ENCODE measurements at places on chromosomes 7 and 10.

DNA sequence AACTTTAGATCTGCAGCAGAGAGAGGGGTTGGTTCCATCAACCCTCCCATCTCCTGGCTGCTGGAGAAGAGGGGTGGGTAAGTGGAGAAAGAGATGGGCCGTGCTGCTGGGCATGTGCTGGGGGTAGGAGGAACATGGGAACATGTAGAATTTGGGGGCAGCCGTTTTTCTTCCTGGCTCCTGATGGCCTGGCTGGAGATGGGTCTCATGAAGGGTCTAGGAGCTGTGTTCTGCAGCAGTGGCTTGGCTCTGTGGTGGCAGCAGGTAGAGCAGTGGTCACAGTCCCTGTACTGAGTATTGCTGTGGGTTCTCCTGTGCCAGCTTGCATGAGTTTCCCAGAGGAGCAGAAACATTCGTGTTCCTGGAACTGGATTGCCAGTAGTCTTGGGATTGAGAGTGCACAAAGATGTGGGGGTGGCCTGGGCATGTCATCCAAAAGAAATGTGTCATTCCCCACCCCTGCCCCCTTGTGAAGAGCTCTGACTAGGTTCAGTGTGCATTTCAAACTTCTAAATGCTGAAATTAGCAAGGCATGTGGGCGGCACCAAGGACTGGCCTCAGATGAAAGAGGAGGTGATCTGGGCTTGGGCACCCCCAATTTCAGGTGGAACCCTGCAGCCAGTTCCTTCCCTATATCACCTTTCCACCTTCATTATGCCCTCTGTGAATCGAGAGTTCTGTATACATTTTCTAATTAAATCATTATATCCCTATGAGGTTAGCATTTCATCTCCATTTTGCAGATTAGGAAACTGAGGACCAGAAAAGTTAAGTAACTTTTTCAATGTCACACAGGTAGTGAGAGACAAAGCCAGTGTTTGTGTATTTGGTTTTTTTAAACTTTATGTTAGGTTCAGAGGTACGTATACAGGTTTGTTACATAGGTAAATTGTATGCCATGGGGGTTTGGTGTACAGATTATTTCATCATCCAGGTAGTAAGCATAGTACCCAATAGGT lies 2.1 kb downstream of the CHST3 start:
- DNase-seq, result no peak

DNA sequence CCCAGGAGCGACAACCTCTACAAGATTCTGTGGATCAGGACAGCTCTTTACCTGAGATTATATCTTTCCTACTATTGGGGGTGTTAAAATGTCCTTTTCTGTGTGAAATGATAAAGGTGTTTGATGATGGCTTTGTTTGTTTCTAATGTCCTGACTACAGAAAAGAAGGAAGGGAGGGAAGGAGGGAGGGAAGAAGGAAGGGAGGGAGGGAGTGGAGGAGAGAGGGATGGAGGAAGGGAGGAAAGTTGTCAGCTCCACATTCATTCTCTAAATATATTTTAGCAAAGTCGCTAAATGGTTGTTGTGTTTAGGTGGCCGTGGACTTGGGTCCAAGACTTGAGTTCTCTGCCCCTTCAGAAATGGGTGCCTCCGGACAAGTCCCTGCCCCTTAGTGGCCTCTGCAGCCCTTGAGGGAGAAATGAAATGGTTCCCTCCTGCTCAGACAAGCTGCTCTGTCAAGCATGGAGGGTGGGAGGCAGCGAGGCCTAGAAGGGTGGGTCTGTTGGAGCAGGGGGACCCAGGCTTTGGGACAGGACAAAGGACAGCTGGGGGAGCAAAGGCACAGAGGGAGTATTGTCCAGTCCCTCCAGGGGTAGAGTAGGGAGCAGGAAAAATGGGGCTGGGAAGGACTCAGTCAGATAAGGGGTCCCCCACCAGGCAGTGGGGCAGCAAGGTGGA lies 4.4 kb downstream of the RGS10 start:
- no peak for DNase-seq

- no peak for DNase-seq
These were observed 5.0 kb upstream of the TASOR2 start for GRCh38 chr10:5679606-5680005.

GRCh38 chr7:15967551-15967950 lies 281.1 kb upstream of the MEOX2 start:
- no peak for DNase-seq

DNA sequence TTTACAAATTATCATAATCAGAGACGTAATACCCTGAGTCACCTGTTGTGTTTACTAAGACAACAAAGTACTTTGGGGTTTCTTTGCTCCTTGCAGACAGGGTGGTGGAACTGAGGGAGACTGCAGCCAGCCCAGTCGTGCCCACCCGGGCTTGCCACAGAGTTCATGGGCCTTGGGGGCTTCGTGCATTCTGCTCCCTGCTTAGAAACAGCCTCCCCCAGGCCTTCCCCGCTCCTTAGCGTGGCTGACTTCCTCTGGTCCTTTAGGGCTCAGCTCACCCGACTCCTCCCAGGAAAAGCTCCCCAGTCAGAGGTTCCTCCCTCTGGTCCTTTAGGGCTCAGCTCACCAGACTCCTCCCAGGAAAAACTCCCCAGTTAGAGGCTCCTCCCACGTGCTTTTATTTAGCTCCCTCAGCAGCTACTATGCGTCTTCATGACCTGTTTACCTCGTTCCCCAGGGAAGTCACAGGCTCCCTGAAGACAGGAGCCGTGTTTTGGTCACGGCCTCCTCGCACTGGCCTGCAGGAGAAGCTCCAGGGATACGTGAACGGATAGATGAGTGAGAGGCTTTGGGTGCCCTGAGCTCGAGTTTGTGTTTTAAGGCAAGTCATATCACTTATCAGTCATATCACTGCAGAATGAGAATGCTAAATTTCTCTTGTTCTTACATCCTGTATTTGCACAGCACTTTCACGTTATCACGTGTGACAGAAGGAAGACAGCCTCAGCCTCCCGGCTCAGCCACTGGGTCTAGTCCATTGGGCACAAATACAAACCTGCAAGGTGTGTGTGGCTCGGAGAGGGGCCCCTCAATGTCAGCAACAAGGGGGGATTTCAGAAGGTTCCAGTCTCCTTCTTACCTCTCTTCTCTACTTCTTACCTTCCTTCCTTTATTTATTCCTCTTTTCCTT lies 52.7 kb upstream of the VIPR2 start:
- DNase-seq, result no peak

DNA sequence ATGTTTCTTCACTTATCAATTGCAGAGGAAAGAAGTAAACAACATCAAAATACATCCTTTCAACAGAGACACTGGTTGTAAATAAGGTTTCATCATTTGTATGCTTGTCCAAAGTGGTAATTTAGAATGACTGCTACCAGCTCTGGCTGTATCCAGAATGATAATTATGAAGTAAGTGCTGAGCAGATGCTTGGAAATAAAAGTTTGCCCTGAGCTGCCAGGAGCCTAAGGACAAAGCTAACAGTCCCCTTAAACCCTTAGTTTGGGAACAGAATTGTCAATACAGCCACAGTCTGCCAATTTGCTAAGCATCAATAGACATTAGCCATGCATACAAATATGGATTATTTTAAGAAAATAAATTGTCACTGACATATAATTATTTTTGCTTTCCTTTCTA lies 147.0 kb upstream of the SLC13A1 start:
- no peak for DNase-seq

GRCh38 chr10:1241973-1242935 lies 186.1 kb downstream of the WDR37 start:
- DNase-seq, result no peak

- DNase-seq, result peak; percentile 84
These were observed 75.6 kb downstream of the CTBP2 start for GRCh38 chr10:125084614-125085257.

- no peak for DNase-seq
These were observed 3.7 kb downstream of the GALNT17 start for GRCh38 chr7:71135663-71136062.

GRCh38 chr10:61411706-61412105 lies 41.5 kb downstream of the TMEM26 start:
- no peak for DNase-seq

GRCh38 chr10:73865459-73866442 lies 8.6 kb downstream of the CAMK2G start:
- DNase-seq, result peak; percentile 47

DNA sequence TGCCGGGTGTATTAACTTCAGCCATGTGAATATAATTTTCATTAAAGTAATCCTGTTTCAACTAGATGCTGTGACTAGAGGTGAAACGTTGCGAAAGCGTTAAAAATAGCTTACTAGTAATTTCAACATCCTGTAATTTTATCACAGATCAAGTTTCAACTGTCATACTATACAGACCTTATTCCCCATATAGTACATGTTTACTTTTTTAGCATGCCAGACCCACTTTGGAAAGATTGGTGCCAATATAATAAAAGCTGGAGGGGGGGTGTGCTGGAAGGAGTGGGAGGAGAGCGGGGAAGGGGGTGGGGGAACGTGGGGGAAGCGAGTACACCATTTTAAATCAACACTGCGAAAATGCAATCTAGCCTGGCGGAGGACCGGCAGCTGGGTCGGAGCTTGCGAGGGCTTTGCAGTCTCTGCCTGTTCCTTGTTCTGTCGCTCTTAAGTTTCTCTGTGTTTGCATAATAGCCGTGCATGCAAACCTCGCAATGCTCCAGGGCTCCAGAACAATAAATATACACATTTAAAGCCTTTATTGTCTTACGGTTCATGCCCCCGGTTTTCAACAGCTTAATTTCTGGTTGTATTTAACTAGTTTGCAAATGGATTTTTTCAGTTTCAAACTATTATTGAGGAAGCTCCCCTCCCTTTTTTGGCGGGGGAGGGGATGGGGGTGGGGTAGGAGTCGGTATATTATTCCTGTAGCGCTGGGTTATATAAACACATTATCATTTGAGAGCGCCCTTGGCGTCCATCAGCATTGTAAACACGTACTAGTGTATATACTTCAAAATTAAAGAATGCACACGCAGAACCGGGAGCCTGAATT lies 1.3 kb upstream of the ARID5B start:
- peak; percentile 48 for DNase-seq

DNA sequence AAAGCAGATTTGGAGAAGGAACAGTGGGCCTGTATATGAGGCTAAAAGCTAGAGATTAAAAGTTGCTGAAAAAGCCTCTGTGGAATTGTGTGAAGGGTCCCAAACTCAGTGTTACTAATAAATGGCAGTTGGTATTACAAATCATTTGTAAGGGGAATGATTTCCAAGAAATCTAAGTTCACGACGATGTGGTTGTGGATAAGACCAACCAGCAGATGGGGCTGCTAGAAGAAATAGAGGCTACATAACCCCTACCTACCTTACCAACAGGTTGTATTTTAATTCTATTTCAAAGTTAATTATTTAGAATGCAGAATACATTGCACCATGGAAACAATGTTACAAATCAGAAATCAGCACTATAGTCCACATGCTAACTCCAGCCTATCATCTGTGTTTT lies 377.1 kb downstream of the HPSE2 start:
- DNase-seq, result no peak

- no peak for DNase-seq
These were observed 139.2 kb downstream of the CHCHD3 start for GRCh38 chr7:132942701-132943100.

DNA sequence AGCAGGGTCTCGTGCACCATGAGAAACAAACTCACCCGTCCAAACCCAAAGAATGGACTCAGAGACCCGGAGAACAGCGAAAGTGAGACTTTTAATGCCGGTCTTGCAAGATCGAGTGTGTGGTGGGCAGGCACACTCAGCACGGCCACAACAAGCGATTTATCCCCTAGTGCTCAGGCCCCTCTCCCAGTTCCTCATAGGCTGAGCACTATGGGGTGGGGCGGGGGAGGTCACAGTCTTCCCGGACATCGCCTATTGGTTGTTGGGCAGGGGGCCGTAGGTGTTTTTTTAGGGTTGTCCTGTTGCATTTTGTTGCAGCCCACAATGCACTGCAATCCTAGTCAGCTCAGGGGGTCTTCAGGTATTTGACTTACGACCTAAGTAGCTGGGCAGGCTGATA lies 608.3 kb upstream of the FOXK1 start:
- no peak for DNase-seq

DNA sequence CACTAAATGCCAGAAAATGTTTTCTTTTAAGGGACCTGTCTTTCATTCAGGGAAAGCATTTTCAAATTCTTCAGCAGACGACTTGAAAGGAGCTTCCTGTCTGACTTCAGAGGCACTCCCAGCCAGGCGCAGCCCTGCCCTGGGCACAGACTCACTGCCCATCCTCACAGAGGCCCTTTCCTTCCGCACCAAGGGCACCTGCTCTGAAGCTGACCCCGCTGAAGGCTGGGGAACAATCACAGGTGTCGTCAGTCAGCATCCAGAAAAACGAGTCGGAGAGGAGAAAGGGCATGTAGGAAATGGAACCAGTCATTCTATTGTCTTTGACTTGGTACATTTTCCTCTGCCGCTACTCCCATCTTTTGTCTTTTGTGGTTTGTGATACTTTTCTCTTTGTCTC lies 125.3 kb upstream of the PARD3 start:
- DNase-seq, result no peak

DNA sequence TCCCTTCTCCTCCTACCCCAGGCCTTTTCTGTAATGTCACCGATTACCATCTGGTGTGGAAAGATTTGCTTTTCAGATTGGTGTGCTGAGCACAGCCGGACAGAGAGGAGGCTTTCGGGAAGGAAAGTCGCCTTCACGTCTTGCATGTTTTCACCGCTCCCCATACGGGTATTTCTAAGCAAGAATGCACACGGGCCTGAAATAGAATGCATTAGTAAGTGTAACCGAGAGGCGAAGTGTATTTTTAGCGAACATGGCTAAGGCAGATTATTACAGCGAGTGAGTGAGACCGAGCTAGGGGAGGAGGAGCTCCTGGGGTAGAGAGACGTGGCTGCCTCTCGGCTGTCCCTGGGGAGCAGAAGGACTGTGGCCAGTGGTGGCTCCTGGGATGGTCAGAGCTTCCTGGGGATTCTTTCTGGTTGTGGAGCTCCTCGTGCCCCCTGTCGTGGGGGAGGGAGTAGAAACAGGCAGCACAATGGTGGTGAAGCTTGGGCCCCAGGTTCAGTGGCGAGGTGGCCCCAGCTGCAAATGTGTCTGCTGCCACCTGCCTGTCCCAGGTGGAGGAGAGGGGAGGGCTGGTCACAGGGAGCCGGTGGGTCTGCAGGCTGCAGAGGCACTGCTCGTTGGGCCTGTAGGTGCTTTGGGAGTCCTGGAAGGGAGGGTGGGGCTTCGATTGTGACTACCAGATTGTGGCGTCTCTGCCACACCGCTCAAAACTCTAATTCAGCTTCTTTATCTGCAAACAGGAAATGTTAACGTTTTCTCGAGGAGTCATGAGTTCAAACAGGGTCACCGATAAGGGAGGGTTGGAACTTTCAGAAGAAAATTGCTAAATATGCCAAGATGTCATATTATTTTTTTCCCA lies 135.8 kb downstream of the CAMK1D start:
- peak; percentile 36 for DNase-seq

DNA sequence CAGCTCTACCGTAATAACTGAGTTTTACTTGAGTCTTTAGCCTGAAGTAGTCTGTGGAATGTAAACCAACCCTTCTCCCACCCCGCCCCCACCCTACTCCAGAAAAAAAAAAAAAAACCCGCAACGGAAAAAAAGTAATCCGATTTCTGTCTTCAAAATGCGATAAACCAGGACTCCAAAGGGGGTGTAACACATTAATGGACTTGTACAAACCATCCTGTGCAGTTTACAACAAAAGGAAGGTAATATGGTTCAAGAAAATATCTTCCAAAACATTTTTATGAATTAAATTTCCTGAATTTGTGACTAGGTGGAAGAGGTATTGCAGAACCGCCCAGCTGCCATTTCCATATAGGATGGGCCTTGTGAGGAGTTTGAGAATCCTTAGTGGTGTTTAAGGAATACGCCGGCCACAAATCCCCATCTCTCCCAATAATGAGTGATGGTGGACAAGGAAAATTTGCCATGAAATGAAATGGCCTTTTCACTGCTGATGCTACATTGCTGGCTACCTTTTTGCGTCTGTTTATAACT lies 10.6 kb downstream of the SKIDA1 start:
- no peak for DNase-seq

Data from heart right ventricle (tissue), 16 donors.